ENCODE measurements at places on chromosomes 2 and 18. TPM values are rescaled to one million over a fixed set of nuclear protein-coding genes. Genes with fewer than 3 reads are reported as not detected.

- no peak for DNase-seq
Observed at GRCh38 chr18:7457262-7457661, 109.9 kb upstream of the PTPRM start.

- no peak for DNase-seq
Observed at GRCh38 chr2:35454966-35455638, 900.5 kb upstream of the CRIM1 start.

Gene PTH2R
- 55.1 TPM for polyA plus RNA-seq

DNA sequence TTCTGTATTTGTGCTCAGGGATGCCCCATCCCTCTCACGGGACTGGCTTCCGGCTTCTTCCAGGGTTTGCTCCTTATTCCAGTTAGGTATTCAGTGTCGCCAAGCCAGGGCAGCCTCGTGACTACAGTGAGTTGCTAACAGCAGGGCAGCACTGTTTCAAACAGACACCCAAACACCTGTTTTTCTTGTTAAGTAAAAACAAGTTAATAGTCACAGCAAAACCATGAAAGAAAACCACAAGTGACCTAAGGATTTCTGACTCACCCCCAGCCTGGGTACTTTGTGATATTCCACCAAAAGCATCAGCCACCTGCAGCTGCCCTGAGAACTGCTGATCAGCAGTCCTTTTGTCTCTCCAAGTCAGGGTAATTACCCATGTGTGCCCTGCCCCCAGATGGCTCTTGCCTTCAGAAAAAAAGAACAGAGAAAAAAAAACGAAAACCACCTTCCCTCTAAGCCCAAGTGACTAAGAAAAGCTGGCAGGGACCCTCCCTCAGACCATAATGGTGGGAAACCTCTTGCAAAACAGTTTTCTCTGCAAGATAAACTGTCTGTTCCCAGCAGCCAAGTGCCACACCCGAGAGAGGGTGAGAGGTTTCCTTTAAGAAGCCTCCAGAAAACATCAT, 178.2 kb downstream of the ANAPC1 start:
- DNase-seq: no peak

- DNase-seq: no peak
Observed at GRCh38 chr2:24620936-24621335, 129.9 kb downstream of the NCOA1 start.

GRCh38 chr2:98516571-98516970, 71.9 kb downstream of the INPP4A start:
- DNase-seq: no peak

DNA sequence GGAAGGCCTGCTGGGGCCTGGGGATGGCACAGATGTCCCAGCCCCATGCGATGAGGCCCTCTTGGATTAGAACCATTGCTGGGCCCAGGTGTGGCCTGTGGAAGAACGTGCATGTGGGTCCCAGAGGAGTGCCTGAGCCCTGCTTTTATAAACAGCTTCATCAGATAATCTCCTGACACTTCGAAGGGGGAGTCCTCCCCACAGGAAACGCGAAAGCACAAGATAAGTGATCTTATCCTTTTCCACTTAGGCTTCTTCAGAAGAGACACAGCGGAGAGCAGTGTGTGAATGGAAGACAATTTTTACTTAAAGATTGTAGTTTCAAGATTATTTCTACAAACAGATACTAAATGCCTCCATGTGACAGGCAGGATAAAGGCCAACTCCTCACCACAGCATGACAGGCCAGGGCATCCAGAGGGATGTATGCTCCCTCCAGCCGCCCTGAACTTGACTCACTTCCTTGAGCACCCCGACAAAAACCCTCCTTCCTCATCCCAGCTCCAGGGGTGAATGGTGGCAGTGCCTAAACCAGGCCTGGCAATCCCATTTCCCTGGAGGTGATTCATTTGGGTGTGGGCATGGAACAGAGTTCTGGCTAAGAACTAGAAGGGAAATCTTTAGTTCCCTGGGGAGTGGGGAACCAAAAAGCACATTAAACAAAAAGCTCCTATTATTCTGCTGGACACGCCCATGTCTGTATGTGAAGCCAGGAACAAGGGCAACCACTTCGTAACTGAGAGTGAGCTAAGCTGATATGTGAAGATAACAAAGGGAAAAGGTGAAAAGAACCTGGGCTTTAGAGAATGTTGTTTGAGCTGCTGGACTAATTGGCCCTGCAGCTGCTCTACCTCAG, 56.2 kb upstream of the TMEM163 start:
- no peak for DNase-seq

GRCh38 chr18:78562531-78562961, 417.1 kb upstream of the SALL3 start:
- DNase-seq: no peak

Gene CFAP53
- 3.5 TPM for polyA plus RNA-seq

GRCh38 chr2:127046579-127046978, 60.4 kb downstream of the BIN1 start:
- DNase-seq: no peak

DNA sequence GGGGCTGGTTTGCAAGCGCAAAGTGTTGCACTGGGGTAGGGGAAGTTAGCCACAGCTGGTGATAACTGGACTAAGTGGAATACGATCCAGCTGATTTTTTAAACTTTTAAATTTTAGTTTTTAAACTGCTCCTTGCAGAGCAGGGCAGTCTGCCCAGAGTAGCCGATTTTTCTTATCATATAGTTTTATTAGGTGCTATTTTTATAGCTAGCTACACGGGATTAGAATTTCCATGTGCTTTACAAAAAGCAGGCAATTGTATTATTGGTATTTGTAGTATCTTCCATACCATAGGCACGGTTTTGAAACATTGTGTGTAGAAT, 9.6 kb downstream of the CPLX4 start:
- no peak for DNase-seq

DNA sequence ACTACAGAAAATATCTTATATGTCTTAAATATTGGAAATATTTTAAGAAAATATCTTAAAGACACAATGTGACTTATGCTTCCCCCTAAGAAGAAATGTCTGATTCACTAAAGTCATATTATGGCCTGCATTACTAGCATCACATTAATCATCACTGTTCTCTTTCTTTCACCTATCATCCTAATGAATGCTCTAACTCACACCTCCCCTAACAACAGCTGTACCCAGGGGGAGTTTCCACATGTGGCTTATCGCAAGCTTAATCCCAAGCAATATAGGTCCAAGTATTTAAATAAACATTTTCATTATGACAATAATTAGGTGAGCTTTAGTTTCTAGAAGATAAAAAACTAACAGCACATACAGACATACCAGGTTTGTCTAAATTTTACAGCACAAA, 39.6 kb downstream of the REV1 start:
- DNase-seq: no peak

DNA sequence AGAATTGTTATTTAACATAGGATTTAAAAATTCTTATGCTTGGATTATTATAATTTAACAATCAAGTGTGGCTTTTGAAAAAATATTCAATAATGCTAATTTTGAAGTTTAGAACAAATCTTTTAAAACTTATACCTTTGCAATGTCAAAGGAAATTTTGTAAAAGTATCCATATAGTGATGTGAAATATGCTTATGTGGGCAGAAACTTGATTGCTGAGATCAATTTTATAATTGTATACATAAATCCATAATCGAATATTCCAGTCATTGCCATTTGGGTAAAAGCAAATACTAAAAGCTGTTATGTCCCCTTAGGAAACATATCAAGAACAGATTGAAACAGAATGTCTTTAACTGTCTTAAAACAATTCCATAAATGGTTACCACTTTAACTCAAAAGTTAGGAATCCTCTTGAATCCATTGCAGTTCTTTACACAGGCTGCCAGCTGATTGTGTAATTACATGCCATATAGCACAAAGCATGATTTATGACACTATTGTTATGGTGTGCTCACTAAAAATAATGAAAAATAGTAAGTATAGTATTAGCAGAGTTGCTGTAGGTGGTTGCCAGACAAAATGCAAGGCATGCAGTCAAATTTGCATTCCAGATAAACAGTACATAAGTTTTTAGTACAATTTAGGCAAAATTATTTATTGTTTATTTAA, 24.2 kb downstream of the PLCL1 start:
- no peak for DNase-seq

- no peak for DNase-seq
Observed at GRCh38 chr18:3653263-3653850, 203.4 kb downstream of the TGIF1 start.

DNA sequence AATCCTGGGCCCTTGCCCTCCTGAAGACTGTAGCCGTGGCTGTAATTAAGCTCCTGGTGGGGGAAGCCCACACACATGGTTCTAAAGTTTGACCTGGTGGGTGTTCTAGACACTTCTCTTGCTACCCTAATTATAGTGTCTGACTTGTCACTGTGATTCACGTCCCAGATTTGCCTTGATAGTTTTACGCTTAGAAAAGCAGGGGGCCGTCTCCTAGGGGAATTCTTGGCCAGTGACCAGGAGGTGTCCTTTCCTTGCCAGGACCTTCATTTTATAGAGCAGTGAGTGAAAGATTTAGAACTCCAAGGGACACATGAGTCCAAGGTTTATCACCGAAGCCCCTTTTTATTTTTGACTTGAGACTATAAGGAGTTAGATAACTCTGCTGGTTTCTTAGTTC, 9.0 kb downstream of the TMEM214 start:
- DNase-seq: peak; percentile 80

Gene ELMOD3
- 22.9 TPM for polyA plus RNA-seq

DNA sequence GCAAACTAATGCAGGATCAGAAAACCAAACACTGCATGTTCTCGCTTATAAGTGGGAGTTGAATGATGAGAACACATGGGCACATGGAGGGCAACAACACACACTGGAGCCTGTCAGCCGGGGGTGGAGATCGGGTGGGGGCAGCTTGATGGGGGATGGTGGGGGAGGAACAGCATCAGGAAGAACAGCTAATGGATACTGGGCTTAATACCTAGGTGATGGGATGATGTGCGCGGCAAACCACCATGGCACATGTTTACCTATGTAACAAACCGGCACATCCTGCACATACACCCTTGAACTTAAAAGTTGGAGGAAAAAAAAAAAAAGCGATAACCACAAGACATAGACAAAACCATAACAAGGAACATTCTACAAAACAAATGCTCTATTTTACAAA, 10.4 kb downstream of the CHMP3 start:
- no peak for DNase-seq

Gene GULP1
- polyA plus RNA-seq: 51.1 TPM

- no peak for DNase-seq
Observed at GRCh38 chr18:3015204-3015592, 2.3 kb upstream of the LPIN2 start.

DNA sequence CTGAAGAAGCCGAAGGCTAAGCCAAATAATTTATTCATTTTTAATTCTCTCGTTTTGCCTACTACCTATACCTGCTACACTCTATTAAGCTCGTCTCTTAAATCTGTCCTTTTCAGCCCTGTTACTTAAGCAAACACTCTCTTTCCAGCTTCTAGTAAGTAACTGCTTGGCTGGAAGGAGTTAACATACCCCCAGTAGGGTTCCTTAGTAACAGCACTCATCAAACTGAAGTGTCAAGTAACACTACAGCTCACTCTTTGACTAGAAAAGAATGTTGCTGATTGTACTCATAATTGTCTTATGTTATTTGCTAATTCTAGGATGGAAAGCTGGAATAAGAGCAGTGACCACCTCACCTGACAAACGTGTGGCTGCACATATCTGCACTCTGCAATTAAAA, 120.0 kb upstream of the SCN7A start:
- no peak for DNase-seq

- DNase-seq: no peak
Observed at GRCh38 chr18:2898186-2898640, 51.4 kb downstream of the EMILIN2 start.

- DNase-seq: no peak
Observed at GRCh38 chr2:199348871-199349270, 108.9 kb downstream of the SATB2 start.

DNA sequence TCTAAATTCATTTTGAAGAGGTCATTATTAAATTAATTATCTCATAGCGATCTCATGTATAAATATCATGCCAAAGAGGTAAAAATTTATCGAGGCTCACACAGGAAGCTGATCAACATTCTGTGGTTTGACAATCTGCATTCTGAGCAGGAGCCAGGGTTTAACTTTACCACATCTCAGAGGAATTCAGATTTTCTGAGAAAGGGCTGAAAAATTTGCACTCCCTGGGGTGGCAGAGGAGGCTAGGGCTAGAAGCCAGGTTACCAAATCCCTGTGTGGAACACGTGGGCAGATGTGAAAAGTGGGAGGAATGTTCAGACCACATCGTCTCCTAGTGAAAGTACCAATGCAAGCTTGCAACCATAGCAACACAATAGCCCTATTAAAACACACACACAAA, 63.5 kb upstream of the CTLA4 start:
- no peak for DNase-seq

Gene HOXD12
- 0.76 TPM for polyA plus RNA-seq

DNA sequence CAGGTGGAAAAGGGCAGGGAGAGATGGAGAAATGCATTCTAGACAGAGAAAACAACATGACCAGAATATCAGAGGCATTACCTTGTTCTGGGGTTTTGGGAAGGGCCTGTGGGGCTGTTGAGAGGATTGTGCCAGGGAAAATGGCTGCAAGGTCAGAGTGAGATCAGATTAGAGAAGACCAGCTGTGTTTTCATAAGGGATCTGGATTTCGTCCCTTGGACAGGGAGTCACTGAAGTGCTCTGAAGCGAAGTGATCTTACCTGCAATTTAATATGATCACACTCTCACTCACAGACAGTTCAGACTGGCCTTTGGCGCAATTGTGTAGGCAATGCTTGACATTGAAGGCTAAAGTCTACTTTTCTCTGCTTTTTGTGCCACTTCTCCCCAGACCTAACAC, 20.3 kb upstream of the REG3G start:
- DNase-seq: no peak

GRCh38 chr2:28952836-28953211, 28.3 kb upstream of the TOGARAM2 start:
- no peak for DNase-seq

GRCh38 chr2:112541315-112542122, 746 bp upstream of the POLR1B start:
- no peak for DNase-seq

- no peak for DNase-seq
Observed at GRCh38 chr2:223797811-223798721, 39.3 kb downstream of the AP1S3 start.

Data from renal cortex interstitium (tissue), 15 donors.